Spleen (tissue), 13 donors: ENCODE measurements at places on chromosomes 2 and 18.

DNA sequence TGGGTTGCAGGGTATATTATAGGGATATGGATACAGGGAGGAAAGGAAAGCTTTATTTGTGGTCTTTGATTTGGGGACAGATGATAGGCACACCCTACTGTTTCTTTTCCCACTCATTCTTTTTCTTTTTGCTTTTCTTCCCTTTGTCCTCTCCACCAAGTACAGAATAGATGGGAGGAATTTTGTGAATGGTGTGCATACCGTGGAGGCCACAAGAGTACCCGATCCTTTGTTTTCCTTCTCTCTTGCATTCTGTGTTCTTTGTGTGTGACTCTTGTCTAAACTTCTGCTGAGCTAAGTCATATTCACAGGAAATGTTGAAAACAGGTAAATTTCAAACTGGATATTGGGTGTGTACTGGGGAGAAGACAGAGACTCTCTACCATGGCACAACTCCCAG is 321.4 kb upstream of the SLC8A1 start:
- DNase-seq = no peak

DNA sequence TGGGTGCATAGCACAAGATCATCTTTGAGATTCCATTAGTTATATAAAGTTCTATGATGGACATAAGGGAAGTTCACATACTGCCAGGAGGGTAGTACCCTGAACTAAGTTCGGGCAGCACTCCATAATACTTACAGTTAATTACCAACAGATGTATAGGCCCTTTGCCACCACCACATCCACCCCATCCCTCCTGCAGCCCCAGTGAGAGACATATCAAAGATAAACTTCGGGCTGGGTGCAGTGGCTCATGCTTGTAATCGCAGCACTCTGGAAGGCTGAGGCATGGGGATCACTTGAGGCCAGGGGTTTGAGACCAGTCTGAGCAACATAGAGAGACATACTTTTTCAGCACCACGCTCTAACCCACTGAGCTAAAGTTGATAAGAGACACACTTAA is 46.4 kb upstream of the NPAS2 start:
- DNase-seq = no peak

GRCh38 chr2:15378148-15378908 is 182.8 kb downstream of the NBAS start:
- no peak for DNase-seq

DNA sequence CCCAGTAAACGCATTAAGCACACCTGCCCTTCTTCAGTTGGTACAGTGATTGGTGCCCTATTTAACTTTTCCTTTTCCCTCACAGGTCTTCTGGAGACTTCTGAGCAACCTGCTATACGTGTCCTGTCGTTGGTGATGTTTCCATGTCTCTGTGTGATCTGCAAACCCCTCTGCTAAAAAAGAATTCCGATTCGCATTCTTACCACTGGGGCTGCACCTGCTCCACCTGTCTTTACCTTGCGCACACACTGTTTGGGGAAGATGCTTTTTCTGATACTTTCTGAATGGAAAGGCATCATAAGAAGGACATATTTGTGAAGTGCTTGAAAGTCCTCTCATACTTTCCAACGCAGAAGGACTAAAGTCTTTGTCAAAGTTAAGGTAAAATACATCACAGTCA is 323.9 kb upstream of the SOX11 start:
- no peak for DNase-seq

- DNase-seq = no peak
Observed at GRCh38 chr18:6591491-6591890, 138.0 kb upstream of the ARHGAP28 start.

DNA sequence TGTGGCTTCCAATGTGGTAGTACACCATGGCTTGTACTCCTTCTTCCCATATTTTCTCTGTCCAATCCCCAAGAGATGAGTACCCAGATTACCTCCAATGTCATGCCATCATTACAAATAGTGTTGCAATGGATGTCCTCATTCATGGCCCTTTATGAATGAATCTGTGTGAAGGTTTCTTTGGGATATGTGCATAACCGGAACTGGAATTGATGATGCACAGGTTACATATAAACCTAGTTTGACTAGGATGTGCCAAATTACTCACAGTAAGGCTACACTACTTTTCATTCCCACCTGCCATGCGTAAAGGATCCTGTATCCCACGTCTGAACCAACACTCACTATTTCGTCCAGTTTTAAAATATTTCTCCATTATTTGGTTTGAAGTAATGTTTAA is 173.9 kb upstream of the CXCR4 start:
- DNase-seq = no peak

- no peak for DNase-seq
Observed at GRCh38 chr18:60067426-60068210, 167.8 kb downstream of the PMAIP1 start.

DNA sequence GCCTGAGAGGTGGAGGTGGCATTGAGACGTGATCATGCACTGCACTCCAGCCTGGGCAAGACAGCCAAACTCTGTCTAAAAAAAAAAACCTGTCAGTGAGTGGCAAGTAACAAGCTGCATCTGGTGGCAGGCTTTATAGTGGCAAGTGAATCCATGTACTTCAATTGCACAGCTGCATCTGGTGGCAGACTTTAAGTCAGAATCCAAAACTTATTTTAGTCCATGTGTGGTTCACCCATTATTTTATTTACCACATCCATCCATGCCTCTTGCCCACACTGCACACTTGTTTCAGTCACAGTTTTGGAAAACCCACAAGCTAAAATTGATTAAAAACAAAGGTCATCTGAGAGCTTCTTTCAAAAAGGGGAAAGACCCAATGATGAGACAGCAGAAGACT is 1636.4 kb upstream of the NXPH2 start:
- no peak for DNase-seq

DNA sequence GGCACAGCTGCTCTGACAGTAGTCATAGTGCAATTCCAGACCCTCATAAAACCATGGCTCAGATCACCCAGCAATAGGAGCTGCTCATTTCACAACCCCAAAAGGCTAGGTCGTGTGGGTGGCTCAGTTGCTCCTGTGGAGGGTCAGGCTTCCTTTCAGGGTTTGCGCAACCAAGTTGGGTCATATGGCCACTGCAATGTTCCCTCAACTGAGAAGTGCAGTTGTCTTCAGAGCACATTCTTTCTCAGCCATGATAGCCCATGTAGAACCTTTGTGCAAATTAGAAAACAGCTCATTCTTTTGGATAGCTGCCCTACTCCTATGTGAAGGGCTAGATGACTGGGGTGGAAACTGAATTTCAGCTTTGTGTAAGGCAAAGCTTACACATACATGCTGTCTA is 3.2 kb downstream of the SERPINB13 start:
- no peak for DNase-seq

GRCh38 chr2:54204476-54204875 is 51.6 kb downstream of the TSPYL6 start:
- no peak for DNase-seq

DNA sequence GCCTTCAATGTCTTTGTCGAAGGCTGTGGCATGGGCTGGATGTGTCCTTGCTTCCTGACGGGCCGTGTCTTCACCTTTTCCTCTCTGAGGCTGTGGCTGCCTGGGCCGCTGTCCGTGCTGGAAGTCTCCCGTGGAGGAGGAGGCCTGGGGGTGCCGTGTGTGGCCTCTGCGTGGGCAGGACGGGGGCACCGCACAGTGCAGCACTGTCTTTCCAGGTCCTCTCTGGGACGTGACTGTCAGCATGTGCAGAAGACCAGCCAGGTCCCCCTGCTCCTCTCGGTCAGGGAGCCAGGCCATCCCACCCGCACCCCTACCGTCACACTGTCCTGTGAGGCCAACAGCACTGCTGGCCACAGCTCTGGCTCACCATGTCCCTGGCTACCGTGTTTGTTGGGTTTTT is 64.4 kb upstream of the ZNF236 start:
- no peak for DNase-seq

GRCh38 chr2:30266051-30266621 is 34.8 kb downstream of the LBH start:
- DNase-seq = peak; percentile 90

DNA sequence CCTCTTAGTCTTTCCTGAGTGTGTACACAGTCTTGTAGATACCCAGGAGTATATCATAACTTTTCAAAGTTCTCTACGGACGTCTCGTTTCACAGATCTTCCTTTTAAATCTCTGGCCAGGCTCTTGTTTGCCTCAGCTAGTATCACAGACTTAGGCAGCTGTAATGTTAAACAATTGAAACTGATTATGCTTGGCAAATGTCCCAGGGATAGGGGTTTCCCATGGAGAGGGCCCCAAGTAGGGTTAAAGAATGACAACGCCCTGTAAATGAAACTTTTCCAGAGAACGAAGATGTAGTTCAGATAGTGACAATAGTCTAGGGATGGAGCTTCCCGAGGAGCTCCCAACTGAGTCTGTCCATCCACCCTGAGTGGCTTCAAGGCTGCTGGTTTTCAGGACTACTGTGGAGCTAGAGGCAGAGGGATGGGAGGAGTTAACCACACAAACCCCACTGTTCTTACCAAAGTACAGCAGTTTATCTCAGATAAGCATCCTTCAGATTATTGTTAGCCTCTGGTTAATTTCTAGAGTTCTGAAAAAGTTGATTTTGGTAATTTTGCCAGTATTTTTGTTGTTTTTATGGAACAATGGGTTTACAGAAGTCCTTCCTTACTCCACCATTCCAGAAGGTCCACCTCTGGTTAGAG is 9.1 kb downstream of the NEURL3 start:
- DNase-seq = no peak

DNA sequence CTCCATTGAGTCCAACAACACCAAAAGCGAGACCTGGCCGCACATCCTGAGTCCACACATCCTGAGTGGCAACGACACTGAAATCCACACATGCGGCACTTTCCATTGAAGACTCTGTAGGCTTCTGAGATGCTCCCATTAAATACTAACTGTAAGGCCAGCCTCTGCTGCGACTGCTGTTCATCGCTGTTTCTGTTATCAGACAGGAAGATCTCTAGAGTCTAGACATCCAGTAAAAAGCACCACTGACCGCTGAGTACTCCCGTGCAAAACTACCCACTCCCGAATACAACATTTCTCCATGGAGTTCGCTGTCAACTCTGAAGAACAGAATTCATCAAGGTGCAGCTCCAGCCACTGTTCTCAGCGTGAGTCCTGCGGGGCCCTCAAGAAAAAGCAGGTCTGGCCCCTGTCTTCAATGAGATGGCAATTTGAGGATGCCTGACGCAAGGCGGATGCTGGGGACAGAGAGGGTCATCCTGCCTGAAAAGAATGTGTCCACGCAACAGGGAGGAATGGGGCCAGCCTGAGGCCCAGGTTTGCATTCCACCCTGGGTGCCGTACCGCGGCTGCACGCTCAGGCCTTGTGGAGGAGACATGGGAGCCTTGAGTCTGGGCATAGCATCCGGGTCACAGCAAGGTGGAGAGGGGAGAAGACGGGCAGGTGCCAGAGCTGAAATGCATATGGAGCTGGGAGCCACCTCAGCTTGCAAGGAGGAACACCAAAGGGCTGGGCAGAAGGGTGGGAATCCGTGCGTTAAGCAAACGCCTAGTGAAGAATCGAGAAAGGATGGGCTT is 61.9 kb downstream of the ZNF516 start:
- no peak for DNase-seq

DNA sequence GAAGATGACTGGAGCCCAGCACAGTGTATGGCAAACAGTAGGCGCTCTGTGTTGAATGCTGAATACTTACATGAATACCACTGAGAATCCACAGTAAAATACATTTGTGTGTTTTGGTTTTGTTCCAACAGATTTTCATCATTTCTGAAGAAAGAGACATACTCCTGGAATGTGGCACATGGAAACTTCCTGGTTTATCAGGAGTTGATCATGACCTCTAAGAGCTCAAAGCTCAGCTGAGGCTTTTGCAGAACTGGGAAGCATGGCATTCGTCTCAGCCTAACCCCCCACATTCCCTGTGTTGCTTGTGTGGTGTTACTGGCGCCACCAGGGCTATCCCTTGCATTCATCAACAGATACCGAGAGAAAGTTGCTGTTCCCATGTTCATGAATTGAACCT is 316.9 kb upstream of the REV1 start:
- DNase-seq = no peak

- no peak for DNase-seq
Observed at GRCh38 chr2:180352620-180353019, 345.5 kb upstream of the CWC22 start.

GRCh38 chr18:75221397-75221796 is 10.8 kb downstream of the TSHZ1 start:
- no peak for DNase-seq

- DNase-seq = no peak
Observed at GRCh38 chr18:23314672-23315071, 138.4 kb upstream of the RIOK3 start.

DNA sequence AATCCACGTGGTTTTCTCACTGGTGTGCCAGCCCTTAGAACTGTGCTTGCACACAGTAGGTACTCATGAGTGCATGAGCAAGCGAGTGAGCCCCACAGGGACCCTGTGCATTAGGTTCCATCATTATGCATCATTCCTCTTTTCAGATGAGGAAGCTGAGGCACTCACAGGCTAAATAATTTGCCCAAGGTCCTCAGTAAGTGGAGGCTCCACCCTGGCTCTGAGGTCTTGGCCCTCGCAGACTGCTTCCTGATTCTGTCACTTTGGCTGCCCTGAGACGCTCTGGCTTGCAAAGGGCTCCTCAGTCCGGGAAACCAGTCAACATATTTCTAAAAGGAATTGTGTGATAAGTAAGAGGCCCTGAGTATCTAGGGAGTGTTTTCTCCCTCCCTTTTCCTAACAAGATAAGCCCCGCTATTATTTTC is 71.7 kb downstream of the IL1R2 start:
- no peak for DNase-seq

DNA sequence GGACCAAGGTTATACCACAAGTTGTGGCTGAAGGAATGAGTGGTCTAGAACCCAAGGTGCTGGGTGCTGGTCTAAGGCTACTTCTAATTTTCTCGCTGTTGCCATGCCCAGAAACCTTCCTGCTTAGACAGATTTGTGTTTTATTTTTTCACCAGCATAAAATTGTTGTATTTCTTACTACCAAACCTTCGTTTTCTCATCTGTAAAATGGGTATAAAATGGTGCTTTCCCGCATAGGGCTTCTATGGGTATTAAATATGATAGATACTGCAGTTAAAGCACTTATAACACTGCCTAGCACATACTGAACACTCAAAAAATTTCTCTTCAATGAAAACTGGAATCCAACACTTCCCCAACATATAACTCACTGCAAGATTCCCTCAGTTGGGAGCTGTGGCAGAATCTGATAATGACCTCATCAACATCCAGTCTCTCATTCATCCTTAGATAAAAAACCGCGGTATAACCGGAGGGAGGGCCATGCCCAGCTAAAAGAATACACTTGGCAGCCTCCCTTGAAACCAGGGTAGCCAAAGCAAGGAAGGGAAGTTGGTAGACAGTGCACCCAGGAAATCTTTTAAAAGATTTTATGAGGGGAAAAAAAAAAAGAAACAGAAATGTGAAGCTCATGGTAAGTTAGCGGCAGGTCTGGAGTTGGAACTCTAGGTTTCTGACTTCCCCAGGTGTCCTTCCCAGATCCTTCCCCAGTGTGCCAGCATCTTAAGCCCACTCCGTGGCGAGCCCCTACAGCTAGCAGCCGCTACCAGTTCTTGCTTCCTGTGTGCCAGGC is 1.2 kb downstream of the NEMP2 start:
- no peak for DNase-seq
